Natural killer cell treated with Interleukin-12 subunit alpha and Interleukin-12 subunit beta and Interleukin-15 and Interleukin-18, amount 100 ng/mL, for 72 hours (primary cell): ENCODE measurements at places on chromosomes 2 and 18. TPM values are rescaled to one million over a fixed set of nuclear protein-coding genes. Genes with fewer than 3 reads are reported as not detected.

The CNGA3 gene
- not detected for total RNA-seq

The UGT1A4 gene
- total RNA-seq, result not detected

The AMER3 gene
- not detected for total RNA-seq

The GPR35 gene
- 5.9 TPM for total RNA-seq

The TRIM54 gene
- total RNA-seq, result 0.28 TPM
